ENCODE measurements at places on chromosomes 12 and 14.
A peak's percentile ranks its signal among the peaks of the same experiment; 100 is the strongest.

DNA sequence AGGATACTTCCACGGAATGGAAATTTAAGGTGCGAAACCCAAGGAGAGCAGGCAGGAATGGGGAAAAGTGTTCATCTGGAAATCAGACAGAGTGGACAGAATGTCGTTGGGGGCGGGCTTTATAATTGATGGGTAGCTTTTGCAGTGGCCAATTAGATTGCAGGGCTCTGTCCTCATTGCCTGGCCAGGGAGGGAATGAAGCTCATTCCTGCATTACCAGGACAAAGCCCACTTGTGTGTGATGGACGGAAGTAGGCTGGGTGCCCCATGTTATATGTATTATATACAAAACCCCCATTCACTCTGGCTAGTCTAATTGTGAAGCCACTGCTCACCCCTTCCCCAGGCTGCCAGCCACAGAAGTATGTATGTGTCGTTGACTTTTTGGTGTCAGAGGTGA is 23.6 kb downstream of the ZNF664 start:
- DNase-seq, result no peak

DNA sequence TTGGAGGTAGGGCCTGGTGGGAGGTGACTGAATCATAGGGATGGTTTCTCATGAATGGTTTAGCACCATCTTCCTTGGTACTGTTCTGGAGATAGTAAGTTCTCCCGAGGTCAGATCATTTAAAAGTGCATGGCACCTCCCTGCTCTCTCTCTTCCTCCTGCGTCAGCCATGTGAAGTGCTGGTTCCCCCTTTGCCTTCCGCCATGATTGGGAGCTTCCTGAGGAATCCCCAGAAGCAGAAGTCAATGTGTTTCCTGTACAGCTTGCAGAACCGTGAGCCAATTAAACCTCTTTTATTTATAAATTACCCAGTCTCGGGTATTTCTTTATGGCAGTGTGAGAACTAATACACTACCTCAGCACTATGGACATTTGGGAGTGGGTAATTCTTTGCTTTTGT is 4.8 kb upstream of the LGMN start:
- DNase-seq, result no peak

GRCh38 chr12:57518176-57518919 is 2.0 kb downstream of the DDIT3 start:
- no peak for DNase-seq

DNA sequence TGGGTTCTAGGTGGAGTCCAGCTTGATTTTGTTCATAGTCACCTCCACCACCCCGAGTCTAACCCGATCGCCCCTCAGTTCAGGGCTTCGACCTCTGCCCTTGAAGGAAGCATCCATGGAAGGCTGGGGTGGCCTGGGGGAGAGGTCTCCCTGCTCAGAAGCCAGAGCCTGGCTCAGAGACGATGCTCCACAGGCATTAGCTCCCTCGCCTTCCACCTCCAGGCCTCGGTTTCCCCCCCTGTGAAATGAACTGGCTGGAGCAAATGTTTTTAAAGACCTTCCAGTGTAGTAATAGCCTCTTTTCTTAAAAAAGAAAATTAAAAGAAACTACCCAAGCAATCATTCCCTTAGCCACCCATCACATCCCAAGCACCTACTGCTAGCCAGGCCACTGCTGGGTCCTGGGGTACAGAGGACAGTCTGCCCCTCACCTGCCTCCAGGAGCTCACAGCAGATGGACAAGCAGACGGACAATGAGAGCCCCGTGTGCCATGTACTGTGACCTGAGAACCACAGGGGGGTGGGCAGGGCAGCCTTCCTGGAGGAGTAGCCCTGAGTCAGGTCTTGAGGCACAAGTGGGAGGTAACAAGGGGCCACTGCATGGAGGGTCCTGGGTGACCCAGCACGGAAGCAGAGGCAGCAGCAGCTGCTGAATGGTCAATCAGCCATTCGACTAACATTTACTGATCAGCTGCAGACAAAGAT is 42.3 kb upstream of the EML1 start:
- no peak for DNase-seq

GRCh38 chr12:52442600-52443061 is 8.5 kb upstream of the KRT75 start:
- no peak for DNase-seq

GRCh38 chr12:41334390-41334789 is 146.3 kb downstream of the PDZRN4 start:
- no peak for DNase-seq

DNA sequence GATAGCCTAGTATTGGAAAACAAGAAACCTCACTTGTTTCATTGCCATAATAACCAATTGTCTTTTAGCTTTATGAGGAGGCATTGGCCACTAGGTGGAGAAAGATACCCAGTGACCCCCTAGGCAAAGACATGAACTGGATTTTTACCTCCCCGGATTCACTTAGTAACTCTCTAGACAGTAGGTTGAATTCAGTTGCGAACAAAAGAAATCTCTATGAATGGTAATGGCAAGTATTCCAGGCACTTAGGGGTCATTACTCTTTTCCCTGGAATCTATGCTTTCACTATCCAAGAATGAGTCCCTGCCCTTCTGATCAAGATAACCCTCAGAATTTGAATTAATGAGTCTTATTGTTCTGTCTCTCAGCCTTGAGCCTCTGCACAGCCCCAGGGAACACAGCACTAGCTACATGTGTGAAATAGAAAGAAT is 29.5 kb upstream of the RHOJ start:
- peak; percentile 80 for DNase-seq

DNA sequence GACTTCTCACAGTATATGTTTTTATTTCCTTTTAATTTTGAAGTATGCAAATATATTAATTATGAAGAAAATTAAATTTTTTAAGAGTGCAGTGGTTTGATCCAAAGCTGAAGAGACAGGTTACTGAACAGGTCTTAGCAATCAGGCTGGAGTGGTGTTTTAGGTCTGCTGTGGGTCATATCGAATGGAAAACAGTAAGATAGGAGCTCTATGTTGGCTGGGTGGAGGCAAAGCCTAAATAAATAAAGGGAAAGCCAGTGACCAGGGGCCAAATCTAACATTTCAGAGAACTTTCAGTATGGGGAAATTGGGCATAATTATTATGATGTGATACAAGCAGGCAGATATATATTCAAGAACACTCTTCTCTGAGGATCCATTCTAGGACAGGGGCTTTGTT is 12.7 kb upstream of the TSPAN8 start:
- DNase-seq, result no peak

DNA sequence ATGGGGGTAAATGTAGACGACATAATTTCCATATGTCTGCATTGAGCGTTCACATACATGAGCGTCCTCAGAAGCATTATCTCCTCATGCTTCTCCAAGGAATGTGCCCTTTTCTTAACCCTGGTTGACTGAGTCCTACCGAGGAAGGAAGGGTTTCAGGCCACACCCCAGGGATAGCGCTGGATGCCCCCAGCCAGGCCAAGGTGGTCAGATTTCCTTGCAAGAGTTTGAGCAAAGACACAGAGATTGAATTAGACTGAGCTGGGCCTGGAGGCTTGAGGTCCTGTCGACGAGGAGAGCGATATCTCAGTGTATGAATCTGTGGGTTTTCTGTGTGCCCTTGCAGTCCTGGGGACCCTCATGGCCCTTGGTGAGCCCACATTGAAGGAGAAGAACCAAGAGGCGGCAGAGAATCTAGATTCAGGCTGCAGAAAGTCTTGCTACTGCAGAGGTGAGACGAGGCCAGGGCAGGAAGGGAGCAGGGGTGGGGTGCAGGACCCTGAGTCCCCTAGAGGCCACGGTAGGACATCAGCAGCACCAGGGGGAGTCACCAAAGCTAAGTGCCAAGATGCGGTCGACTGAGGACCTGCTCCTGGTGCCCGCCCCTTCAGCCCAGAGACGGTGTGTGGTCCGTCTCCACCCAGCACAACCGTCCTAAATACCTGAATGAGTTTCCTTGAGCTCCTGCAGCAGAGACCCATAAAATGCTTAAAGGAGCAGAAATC is 94.7 kb upstream of the DIO3 start:
- DNase-seq, result no peak

DNA sequence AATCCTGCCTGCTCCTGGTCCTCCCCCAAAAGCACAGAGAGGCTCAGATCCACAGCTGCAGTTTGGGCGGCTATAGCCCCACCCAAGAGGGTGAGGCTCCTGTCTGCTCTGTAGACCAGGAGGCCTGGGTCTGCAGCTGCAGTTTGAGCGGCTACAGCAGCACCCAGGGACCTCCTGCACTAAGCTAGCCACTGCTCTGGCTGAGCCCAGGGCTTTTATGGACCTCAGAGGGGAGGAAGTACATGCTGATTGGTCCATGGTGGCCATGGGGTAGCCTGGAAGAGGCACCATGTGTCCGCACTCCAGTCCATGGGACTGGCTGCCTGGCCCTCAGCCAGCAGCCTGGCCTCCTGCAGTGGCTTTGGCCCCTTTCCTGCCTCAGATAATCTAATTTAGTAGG is 49.6 kb upstream of the GSC start:
- DNase-seq, result no peak

GRCh38 chr12:64903479-64904152 is 79.2 kb downstream of the TBC1D30 start:
- no peak for DNase-seq

GRCh38 chr12:110530511-110530910 is 28.4 kb downstream of the RAD9B start:
- DNase-seq, result no peak

GRCh38 chr12:11819643-11820042 is 170.2 kb downstream of the ETV6 start:
- DNase-seq, result no peak

GRCh38 chr12:590206-590750 is 73.0 kb downstream of the NINJ2 start:
- DNase-seq, result no peak

- DNase-seq, result peak; percentile 80
These were observed 8.8 kb downstream of the VPS37B start for GRCh38 chr12:122886851-122887818.

- peak; percentile 48 for DNase-seq
These were observed 12.8 kb upstream of the ZDHHC22 start for GRCh38 chr14:77154421-77154820.

DNA sequence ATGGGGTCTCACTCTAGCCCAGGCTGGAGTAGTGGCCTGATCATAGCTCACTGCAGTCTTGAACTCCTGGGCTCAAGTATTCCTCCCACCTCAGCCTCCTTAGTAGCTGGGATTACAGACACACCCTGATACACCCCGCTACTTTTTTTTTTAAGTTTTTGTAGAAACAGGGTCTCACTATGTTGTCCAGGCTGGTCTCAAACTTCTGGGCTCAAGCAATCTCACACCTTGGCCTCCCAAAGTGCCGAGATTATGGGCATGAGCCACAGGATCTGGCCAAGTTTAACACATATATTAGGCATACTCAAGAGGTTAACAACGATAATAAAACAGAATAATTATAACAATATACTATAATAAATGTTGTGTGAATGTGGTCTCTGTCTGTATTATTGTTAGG is 25.8 kb downstream of the PPTC7 start:
- no peak for DNase-seq

DNA sequence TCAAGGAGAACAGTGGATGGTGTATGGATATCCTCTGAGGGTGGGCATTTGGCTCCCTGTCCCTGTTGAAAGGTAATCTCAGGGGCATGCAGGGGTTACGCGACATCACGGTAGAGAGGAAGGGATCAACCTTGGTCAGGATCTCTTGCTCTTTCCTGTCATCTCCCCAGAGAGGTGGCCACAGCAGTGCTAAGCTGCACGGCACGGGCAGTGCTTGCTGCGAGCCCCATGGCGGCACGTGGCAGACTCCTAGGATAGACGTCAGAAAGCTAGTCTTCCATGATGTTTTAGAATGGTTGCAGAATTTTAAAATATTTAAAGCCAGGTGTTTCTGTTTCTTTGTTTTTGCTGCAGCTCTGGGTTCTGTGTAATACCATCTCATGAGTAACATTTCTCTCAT is 41.0 kb downstream of the DYNC1H1 start:
- DNase-seq, result no peak

- no peak for DNase-seq
These were observed 10.3 kb upstream of the ERP27 start for GRCh38 chr12:14948672-14949071.

DNA sequence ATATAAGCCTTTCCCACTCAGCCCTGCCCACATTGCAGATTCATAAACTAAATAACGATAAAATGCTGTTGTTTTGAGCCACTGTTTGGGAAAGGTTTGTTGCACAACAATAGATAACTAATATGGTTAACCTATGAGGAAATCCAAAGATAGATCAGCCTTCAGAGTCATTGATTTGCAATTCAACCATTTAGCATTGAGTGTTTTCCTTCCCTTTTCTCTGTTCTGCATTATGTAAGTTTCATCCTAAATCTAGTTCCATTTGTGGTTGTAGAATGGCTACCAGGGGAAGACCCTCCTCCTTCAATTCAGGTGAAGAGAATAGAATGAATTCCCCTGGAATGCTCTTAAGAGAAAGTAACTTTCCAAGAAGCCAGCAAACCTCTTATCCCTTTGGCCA is 19.6 kb downstream of the TC2N start:
- DNase-seq, result no peak

GRCh38 chr12:109827566-109828550 is 5.3 kb downstream of the TRPV4 start:
- DNase-seq, result no peak

DNA sequence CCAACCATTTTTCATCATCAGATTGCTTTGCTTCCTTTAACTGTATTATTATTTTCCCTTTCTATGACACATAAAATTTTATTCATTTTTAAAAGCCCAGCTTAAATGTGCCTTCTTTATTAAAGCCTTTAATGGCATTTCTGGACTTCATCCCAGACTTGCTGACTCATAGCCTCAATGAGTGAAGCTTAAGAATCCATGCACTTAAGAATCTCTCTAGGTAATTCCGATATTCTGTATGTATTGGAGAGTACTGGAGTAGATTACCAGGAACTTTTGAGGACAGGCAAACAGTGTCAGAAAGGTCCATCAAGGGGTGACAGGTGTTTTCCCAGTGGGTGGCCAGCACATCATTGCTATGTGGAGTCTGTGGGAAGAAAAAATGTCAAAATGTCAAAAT is 107.9 kb downstream of the PTPRQ start:
- peak; percentile 67 for DNase-seq

Data from NCI-H524 (cell line).